ENCODE measurements at places on chromosomes 4 and X.
A peak's percentile ranks its signal among the peaks of the same experiment; 100 is the strongest.

DNA sequence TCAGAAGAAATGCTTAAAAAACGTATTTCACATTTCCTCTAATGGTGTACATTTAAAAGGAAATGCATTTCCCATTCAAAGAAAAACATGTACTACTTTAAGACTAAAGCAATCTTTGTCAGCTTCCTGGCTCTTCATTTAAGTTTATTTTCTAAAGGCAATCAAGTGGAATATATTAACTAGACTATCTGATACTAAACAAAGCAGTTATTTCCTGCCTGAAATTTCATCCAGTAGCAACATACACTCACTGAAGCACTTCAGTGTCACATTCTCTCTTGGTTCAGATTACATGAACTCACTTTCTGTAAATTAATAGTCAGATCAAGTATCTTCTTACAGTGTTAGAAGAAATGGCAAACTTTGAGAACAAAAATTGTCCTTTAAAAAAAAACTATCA, 42.5 kb downstream of the LRBA start:
- DNase-seq, result no peak

DNA sequence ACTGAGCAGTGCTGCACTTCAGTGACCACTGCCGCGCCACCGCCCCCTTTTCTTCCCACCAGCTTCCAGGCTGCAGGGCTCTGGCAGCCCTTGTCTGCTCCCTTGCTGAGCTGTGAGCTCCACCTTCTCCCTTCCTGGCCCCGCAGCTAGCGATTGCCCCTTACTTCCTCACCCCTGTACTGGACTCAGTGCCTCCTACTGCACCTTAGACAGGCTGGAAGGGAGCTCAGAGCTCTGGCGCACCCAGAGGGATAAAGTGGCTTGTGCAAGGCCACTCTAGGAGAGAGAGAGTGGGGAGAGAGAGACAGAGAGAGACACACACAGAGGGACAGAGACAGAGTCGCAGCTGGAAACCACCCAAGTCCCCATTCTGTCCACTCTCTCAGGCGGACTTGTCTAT, 6.0 kb downstream of the RASL11B start:
- DNase-seq, result no peak

GRCh38 chr4:87506974-87507701, 22.0 kb downstream of the SPARCL1 start:
- DNase-seq, result no peak

DNA sequence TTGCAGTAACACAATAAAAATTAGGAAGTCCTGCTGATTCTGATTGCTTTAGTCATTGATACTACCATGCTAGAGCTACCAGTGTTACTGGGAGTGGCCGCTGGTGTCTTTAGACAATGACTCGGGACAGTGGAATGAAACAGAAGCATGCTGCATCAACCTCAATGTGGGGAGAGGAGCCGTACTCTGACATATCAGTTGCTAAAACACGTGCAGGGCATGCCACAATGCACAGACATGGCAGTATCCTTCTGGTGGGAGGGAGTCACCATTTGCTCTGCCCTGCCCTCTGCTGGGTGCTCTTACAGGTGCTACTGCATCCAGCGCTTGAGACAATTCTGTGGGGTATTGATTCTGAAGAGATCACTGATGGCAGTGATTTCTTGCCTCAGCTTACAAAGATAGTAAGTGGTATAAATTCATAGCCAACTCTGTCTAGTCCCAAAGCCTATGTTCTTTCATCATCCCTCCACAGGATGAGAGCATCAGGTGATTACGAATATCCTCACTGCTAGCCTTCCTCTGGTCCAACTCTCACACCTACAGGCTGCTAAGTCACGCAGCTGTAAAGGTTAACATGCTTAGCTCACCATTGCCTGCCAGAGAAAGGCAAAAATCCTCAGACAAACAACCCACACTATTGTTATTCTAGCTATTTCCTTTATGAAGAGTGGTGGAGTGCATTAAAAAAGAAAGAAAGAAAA, 43.7 kb downstream of the NSG1 start:
- DNase-seq, result peak; percentile 80

DNA sequence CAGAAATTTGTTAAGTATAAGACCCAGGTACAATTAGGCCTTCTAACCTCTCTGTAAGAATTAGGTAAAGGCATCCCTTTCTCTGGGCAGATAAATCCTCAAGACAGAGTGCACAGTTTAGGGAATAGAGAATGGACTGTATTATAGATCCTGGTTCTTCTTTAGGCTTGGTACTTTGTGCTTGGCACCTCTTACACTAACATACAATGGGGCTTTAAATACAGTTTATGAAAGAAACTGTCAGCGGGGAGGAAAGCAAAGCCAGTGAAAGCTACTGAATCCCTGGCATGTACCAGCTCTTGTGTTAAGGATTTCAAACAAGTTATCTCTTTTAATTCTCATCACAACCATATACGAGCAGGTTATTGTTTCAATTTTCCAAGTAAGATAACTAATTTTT, 1350.0 kb downstream of the ADGRL3 start:
- no peak for DNase-seq

DNA sequence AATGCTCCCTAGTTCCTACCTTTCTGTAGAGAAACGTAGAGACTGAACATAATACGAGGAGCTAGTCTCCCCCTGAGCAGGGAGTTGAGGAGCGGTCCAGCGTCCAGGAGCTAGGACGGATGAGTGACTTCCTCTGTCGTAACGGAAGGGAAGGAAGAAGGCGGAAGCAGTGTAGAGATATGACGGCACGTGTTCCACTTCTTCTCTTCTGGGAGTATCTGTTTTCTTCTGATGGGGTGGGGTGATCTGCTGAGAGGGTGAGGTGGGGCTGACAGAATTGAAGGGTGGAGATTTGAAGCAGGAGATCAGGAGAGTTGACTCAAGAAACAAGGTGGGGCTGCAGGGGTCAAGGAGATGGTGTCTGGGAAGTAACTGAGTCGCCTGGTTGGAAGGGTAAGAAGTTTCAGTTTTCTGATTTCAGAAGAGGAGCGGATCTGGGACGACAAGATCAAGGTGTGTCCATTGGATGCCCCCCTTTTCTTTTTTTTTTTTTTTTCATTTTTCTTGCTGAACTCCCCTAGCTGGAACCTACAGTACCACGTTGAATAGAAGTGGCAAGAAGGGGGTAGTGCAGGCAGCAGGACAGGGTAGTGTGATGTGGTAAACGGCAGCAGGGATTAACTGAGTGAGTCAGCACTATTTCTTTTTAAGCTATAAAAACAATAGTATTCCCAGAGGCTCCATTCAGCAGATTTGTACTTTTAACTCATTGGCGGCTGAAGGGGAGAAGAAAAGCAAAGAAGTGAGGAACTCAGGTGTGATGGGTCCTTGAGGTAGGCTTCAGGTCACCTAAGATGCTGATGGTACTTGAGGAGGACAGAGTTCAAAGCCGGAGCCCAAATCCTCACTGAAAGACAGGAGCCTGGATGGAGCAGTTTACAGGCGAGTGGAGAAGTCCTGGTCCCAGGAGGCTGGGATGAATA, 50.8 kb upstream of the SETD7 start:
- no peak for DNase-seq

DNA sequence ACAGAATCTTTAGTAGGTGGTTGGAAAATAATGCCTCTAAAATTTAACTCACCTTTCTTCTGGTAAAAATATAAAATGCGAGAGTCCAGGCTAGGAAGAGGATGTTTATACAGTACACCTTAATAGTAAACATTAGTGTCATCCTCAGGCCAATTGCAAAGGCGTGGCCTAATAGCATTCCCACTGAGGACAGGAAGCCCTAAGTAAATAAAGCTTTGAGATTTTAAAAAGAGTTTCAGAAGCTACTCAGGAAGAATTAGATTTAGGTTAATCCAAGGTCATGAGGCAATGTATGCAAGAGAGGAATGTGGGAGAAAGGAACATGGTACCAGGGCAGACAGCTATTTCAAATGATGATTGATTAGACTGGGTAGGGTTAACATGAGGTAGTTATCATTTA, 49.5 kb downstream of the RPGR start:
- DNase-seq, result no peak

DNA sequence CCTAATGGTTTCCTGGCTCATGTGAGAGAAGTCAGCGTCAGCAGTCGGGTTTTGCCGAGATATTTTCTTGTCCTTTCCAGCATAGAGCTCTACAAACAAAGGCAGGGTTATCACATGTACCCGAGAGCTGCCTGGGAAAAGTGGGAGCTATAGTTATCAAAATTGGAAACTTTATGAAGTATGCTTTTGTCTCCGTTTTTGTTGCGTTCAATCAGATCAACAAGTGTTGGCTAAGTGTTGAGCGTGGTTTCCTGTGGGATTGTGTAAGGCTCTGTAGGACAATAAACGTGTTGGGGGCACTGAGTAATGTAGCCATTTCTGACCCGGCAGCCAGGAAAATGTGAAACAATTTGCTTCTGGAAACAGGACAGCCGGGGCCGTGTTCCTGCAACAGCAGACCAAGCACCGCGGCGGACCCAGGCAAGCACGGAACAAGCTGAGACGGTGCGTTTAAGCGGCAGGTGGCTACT, at the start of gene BMX:
Gene BMX, plus strand, starts transcription at position 311 of the 470 bp plus-strand sequence. CDS start 7,547 bp downstream, outside the sequence.
- DNase-seq, result no peak

GRCh38 chrX:152810403-152810802, 20.2 kb downstream of the CETN2 start:
- DNase-seq, result no peak

DNA sequence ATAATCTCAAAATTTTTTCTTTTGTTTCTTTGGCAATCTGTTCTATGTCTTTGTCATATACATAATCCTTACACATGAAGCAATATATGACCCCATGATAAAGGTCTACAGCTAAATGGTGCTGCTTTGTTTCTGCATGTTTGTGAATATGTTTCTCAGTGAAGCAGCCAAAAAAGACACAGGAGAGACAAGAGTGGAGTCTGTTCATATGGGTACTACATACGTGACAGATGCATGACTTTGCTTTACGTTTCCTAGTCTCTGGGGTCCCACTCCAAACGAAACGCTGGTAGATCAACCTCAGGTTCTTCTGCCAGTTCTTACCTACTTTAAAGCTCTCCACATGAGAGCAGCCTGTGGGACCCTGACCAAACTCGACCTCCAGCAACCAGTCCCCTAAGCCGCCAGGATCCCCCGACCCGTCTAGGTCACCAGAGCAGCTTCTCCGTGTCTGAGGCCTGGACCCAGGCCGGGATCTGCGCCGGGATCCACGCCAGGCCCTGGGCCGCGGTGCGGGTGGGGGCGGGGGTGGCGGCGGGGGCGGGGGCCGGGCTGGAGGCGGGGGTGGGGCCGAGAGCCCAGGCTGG, 1.5 kb downstream of the USP51 start:
- no peak for DNase-seq

- DNase-seq, result no peak
Observed at GRCh38 chr4:7964890-7965662, 25.4 kb upstream of the AFAP1 start.

DNA sequence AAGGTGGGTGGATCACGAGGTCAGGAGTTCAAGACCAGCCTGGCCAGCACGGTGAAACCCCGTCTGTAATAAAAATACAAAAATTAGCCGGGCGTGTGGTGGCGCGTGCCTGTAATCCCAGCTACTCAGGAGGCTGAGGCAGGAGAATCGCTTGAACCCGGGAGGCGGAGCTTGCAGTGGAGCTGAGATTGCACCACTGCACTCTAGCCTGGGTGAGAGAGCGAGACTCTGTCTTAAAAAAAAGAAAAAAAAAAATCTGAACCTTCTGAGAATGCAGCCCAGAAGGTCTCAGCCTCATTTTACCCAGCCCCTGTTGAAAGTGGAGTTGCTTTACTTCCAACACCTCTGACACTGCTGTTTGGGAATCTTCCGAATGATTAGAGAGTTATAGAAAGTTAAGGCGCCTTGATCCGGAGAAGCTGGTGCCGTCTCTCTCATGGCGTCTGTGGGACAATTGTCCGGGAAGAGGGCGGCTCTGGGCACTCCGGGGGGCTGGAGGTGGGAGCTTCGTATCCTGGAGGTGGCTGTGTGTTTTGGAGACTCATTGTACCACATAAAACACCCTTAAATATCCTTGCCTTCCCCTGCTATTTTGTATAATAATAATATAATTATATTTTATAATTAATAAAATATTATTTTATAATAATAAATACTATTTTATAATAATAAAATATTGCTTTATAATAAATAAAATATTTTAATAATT, 92.7 kb upstream of the PPP2R3B start:
- DNase-seq, result no peak

GRCh38 chr4:52250154-52250553, 199.1 kb downstream of the SPATA18 start:
- DNase-seq, result no peak

DNA sequence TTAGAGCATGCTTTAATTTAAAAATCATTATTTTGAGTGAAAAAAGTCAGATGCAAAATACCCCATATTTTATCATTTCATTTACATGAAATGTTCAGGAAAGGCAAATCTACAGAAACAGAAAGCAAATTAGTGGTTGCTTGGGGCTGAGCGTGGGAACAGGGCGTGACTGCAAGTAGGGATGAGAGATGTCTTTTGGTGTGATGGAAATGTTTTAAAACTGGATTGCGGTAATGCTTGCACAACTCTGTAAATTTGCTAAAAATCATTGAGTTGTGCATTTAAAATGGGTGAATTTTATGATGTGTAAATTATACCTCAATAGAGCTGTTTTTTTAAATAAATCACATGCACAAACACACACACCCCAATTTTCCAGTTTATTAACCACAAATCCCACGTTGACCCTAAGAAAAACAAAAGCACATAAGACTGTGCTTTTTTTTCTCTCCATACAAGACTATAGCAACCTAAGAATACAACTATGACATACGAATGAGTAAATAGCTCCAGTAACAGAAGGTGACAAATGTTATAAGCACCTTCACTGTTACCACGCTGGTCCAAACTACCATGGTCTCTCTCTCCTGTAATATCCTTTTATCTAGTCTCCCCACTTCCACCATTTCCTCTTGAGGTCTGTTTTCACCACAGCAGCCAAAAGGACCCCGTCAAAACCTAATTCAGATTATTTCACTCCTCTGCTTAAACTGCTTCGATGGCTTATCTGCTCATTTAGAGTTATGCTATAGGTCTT, 37.2 kb downstream of the FRMD7 start:
- DNase-seq, result no peak

- DNase-seq, result no peak
Observed at GRCh38 chrX:115560978-115561604, at the start of gene PLS3. Gene PLS3 (plus strand): TSS chrX:115561174. CDS start chrX:115610251, 49,077 bp downstream.

DNA sequence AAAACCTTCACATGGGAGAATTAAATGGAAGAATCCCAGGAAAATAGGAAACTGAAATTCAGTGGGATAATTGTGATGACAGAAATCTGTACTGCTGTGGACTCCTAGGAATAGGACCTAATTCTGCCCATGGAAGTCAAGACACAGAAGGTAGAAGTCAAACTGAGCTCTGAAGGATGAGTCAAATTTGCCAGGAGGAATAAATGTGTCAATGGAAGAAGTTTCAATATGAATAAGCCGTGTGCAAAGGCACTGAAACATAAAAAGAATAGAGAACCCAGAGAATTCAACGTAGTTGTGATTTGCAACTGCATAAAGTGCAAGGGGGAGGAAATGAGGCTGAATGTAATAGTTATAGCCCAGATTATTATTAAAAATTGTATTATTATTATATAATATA, 11.6 kb downstream of the ENAM start:
- DNase-seq, result no peak

DNA sequence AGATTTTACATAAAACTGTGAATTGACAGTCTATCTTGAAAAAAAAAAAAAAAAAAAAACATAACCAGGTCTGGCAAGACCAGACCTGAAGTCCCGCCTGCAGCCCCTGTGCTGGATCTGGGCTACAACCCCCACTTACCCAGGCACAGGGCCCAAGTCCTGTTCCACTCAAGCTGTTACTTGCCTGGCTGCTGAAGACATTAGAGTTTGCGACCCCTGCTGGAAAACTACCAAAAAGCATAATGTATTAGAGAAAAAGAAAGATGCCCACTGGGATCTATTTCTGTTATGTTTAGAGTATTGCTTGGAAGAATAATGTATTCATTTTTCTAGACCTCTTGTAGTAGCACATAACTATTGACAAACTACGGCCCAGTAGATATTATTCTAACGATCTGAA, 4.7 kb downstream of the HS3ST1 start:
- DNase-seq, result peak; percentile 1

GRCh38 chr4:19030536-19030935, 1009.0 kb upstream of the LCORL start:
- DNase-seq, result no peak

All from HFF-Myc (cell line).